ENCODE measurements at places on chromosomes 6 and 20. TPM values are rescaled to one million over a fixed set of nuclear protein-coding genes. Genes with fewer than 3 reads are reported as not detected.
A peak's percentile ranks its signal among the peaks of the same experiment; 100 is the strongest.

OR2H1 gene
- not detected for total RNA-seq

GRCh38 chr6:5424726-5425125 lies 163.4 kb downstream of the FARS2 start:
- no peak for DNase-seq

PXDC1 gene
- 27.6 TPM for total RNA-seq

CST4 gene
- not detected for total RNA-seq

GRCh38 chr6:44681761-44682160 lies 294.3 kb downstream of the CDC5L start:
- no peak for DNase-seq

PCK1 gene
- total RNA-seq = not detected

LIN28B gene
- total RNA-seq = 2.3 TPM

GRCh38 chr6:170292407-170293158 lies 1.7 kb upstream of the DLL1 start:
- no peak for DNase-seq

DNA sequence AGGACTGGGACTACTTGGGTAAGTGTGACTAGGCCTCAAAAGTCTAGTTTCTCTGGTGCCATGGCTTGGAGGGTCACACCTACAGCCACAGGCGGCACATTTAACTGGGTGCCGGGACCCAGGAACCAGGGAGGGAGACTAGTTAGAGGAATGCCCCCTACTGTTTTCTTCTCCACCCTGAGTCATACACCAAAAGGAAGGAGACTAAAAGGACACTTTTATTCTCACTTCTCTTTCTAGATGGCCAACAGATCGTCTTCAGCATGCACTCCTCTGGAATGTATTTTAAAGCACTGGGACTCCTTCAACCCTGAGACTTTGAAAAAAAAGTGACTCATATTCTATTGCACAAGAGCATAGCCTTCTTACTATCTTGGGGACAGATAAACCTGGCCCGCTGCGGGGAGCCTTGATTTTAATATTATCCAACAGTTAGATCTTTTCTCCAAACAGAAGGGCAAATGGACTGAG lies 33.4 kb downstream of the PLN start:
- DNase-seq = peak; percentile 54
